Spinal cord (tissue), 10 donors: ENCODE measurements at places on chromosomes 7 and 10. TPM values are rescaled to one million over a fixed set of nuclear protein-coding genes. Genes with fewer than 3 reads are reported as not detected.

EPO gene
- total RNA-seq, result not detected

CTAGE15 gene
- 0.50 TPM for total RNA-seq

IDI2 gene
- 0.11 TPM for total RNA-seq

RET gene
- total RNA-seq, result 9.5 TPM

ABCC2 gene
- total RNA-seq, result 0.66 TPM

GNGT1 gene
- not detected for total RNA-seq

NHLRC2 gene
- total RNA-seq, result 23.4 TPM

SPDYE6 gene
- total RNA-seq, result not detected

OR2A5 gene
- total RNA-seq, result under 0.01 TPM

FGL2 gene
- 135 TPM for total RNA-seq

PLAC9 gene
- total RNA-seq, result 81.7 TPM

PDCD11 gene
- 26.4 TPM for total RNA-seq

ADAM22 gene
- total RNA-seq, result 178 TPM

GNB2 gene
- total RNA-seq, result 89.9 TPM

MYL10 gene
- total RNA-seq, result not detected

TLX1 gene
- not detected for total RNA-seq

MDH2 gene
- total RNA-seq, result 67.4 TPM

NKX2-3 gene
- not detected for total RNA-seq

LRGUK gene
- total RNA-seq, result 4.3 TPM

CYP2W1 gene
- total RNA-seq, result 1.8 TPM

CNPY1 gene
- total RNA-seq, result 0.66 TPM

INA gene
- 117 TPM for total RNA-seq

LOXL4 gene
- total RNA-seq, result 1.6 TPM

SMKR1 gene
- total RNA-seq, result 2.4 TPM

PRRT4 gene
- 4.0 TPM for total RNA-seq

UPK3B gene
- total RNA-seq, result 0.89 TPM

SERPINE1 gene
- total RNA-seq, result 2.1 TPM

LRRN3 gene
- total RNA-seq, result 39.6 TPM

BAMBI gene
- 15.0 TPM for total RNA-seq

SLC18A2 gene
- total RNA-seq, result 1.9 TPM

HIBADH gene
- total RNA-seq, result 52.7 TPM

SPDYE16 gene
- total RNA-seq, result not detected

RGS10 gene
- 32.8 TPM for total RNA-seq

GCK gene
- 5.1 TPM for total RNA-seq

LRRC17 gene
- 110 TPM for total RNA-seq

COL17A1 gene
- 1.7 TPM for total RNA-seq

ACSL5 gene
- 7.1 TPM for total RNA-seq

GJC3 gene
- 12.6 TPM for total RNA-seq

TRIL gene
- total RNA-seq, result 17.4 TPM

ATAD1 gene
- total RNA-seq, result 57.4 TPM

OR2A7 gene
- total RNA-seq, result 2.2 TPM

SFTPA2 gene
- total RNA-seq, result 0.11 TPM

TACC2 gene
- 38.0 TPM for total RNA-seq

NEUROG3 gene
- total RNA-seq, result not detected

ADO gene
- 47.5 TPM for total RNA-seq

TRPV6 gene
- total RNA-seq, result 0.66 TPM

OR6B1 gene
- not detected for total RNA-seq

ASB13 gene
- 14.3 TPM for total RNA-seq

TMEM72 gene
- total RNA-seq, result 0.99 TPM

ITGB8 gene
- 193 TPM for total RNA-seq

ACTL6B gene
- 35.2 TPM for total RNA-seq

SNCG gene
- 94.8 TPM for total RNA-seq

CDNF gene
- 0.50 TPM for total RNA-seq

SPDYE11 gene
- total RNA-seq, result 0.06 TPM

FAM131B gene
- total RNA-seq, result 53.5 TPM

AOAH gene
- 8.1 TPM for total RNA-seq

MOSPD3 gene
- total RNA-seq, result 15.2 TPM

PRSS37 gene
- total RNA-seq, result not detected

CHCHD2 gene
- total RNA-seq, result 182 TPM
